ENCODE measurements at places on chromosomes 5 and 9.

- no peak for DNase-seq
These were observed 65.8 kb downstream of the RAD23B start for GRCh38 chr9:107348836-107349235.

DNA sequence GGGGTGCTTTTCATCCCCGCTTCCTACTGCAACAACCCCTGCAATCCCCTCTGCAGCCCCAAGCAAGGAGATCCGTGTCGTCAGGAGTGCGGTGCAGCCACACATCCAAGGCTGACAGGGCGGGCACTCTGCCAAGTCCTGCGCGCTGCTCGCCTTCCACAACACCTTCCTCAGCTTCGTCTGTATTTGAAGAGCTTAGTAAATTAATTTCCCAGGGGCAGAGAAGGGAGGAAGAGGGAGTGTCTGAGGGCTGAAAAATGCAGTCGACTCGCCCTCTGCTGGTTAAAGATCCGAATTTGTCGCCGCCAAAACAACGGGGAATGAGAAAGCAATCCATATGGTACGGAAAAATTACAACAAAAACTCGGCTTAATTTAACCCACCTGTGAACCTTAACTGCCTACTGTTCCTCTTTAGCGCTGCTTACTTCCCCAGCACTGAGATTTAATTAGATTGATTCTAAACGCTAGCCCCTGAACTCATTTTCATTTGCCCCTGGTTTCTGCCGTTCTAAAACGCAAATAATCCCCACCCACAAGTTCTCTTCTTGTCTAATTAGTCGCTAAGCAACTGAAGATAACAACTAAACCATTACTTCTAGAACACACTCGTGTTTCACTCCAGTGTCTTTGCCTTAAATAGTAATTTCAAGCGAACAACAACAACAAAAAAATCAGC lies 10.9 kb upstream of the PCDHB1 start:
- DNase-seq: no peak

GRCh38 chr5:132080595-132080994 lies 7.0 kb downstream of the CSF2 start:
- DNase-seq: no peak

- no peak for DNase-seq
These were observed 23.9 kb downstream of the LARP1 start for GRCh38 chr5:154779105-154779504.

DNA sequence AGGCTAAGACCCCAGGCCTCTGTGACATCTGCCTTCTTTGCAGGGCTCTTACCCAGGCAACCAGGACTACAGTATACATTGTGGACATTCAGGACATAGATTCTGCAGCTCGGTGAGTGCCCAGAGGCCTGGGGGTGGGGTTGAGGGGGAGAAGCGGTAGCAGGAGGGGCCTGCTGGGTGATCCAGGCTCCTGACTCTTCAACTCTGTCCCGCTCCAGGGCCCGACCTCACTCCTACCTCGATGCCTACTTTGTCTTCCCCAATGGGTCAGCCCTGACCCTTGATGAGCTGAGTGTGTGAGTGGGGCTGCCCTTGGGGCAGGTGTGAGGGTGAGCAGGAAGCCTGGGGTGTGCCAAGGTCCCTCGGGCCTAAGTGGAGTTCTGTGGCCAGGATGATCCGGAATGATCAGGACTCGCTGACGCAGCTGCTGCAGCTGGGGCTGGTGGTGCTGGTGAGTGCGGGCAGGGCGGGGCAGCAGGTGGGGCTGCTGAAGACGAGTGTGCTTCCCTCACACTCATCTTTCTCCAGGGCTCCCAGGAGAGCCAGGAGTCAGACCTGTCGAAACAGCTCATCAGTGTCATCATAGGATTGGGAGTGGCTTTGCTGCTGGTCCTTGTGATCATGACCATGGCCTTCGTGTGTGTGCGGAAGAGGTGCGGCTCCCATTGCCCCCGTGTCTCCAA lies 19.8 kb downstream of the GPRIN1 start:
- DNase-seq: no peak

- no peak for DNase-seq
These were observed 238.8 kb downstream of the DMAC1 start for GRCh38 chr9:7560669-7561305.

GRCh38 chr9:18479405-18479804 lies 5.5 kb downstream of the ADAMTSL1 start:
- no peak for DNase-seq

DNA sequence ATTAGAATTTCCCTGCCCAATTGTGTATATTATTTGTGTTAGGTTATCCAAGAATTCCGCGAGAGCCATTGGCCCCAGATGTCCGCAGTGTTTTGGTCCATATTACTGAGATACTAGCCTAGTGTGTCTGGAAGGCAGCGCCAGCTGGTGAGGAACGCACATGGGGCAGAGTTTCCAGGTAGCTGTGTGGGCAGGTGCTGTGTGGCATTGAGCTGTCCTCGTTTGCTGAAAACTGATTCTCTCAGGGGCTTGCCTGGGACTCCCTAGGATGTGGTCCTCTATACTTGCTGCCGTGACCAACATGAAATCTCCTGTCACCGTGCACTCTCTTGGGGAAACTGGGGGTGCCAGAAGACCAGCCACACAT lies 288.7 kb downstream of the FANCC start:
- DNase-seq: no peak

GRCh38 chr9:74940600-74940999 lies 12.1 kb downstream of the C9orf40 start:
- DNase-seq: no peak

- no peak for DNase-seq
These were observed 1.1 kb downstream of the IL4 start for GRCh38 chr5:132674671-132675506.

DNA sequence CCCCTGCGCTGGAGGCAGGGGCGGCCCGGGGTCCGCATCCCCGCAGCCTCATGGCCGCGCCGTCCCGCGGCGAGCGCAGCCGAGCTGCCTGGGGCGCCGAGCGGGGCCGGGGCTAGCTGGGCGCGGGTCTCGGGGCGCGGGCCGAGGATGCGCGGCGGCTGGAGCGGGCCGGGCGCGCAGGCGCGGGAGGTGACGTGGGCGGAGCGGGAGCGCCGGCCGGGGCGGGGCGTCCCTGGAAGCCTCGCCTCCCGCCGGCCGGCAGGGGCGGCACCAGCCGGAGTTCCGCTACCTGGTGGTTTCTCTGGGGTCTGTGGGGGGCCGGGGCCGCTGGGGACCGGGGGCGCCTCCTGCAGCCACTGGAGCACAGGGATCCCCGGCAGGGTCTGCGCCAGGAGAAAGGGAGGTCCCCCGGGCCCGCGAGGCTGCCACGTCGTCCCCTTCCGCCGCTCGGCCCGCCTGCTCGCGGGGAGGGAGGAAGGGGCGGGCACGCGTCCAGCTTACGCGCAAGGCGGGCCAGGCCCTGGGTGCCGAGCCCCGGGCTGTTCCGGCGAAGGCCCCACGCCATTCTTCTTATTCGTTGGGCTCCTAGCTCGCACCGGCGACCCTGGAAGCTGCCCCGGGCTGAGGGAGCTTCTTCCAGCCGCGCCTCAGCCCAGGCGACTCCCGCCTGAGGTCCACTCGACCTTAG lies at the start of gene LPCAT1:
Gene LPCAT1, minus strand, starts transcription at position 168 of the 688 bp plus-strand sequence. Its CDS starts 116 bp downstream, at position 52.
- DNase-seq: peak; percentile 68

GRCh38 chr9:116060631-116061030 lies 93.0 kb upstream of the PAPPA start:
- DNase-seq: no peak

DNA sequence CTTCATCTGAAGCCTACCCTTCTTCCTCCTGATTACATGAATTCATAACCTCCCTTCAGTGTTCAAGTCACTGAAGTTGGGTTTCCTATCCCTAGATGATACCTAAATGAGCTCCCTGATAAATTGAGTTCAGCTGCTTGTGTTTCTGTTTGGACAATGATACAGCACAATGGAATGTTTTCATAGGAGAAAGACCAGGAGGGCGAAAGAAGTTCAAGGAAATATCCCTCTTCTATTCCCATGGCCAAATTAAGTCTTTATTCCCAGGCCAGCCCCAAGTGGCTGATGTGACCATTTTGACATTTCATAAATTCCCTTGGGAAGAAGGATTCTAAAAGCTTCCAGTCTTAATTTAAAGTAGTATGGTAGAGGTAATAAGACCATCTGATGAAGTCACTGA lies 555.8 kb upstream of the CLINT1 start:
- no peak for DNase-seq

- DNase-seq: no peak
These were observed 576.9 kb downstream of the EBF1 start for GRCh38 chr5:158522776-158523175.

- DNase-seq: peak; percentile 15
These were observed 86.2 kb downstream of the PSAT1 start for GRCh38 chr9:78383130-78383529.

DNA sequence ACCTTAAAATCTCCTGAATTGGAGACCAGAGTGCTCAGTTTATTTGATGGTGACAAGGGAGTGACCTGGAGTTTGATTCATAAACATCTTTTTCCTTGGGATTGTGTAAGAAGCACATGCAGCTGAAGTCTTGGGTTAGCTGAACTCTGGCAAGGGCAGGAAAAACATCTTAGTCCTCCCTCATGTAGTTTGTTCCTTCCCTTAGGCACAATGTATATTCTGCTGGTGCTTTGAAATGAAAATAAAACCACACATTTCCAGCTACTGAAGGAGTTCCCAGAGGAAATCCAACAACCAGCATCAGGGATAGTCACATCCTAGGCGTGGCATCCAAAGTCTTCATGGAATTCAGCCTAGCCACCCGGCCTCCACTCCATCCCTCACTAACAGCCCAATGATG lies 95.2 kb upstream of the PAPPA start:
- DNase-seq: no peak

DNA sequence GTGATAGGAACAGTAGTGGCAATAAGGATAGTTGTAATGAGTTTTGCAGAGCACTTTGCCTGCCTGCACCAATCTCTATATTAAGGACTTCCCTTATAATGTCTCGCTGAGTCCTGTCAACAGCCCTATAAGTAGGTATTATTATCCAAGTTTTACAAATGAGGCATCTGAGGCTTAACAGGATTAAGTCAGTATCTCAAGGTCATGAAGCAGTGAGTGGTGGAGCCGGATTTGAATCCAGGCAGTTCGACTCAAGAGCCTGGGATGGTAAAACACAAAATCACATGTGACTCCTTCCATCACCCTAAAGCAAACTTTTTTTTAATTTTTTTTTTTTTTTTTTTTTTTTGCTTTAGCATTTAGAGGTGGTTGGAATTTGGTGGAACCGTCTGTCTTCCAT lies 59.0 kb upstream of the RARS1 start:
- no peak for DNase-seq

DNA sequence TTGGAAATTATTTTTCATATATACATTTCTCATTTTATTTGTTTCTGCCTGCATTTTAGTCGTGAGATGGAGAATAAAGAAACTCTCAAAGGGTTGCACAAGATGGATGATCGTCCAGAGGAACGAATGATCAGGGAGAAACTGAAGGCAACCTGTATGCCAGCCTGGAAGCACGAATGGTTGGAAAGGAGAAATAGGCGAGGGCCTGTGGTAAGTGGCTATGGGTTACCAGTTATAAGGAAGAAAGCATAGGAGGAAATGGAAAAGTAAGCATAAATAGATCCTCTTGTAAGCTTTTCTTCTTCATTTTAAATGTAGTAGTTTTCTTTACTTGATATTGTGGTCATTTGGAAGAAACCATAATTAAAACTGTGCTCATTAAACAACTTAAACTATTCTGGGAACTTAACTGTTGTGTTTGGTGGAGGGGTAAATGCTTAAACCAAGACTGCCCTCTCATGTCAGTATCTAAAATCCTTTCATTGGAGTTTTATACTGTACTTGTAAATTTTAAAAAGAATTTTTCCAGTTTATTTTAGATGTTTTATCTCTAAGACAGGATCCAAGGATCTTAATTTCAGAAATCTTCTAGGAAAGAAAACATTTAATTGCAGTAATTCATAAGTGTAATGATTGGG lies 41.3 kb downstream of the MAP3K1 start:
- DNase-seq: no peak

GRCh38 chr5:74432216-74432615 lies 208.3 kb downstream of the ENC1 start:
- DNase-seq: no peak

GRCh38 chr5:72498284-72498683 lies 8.9 kb downstream of the ZNF366 start:
- no peak for DNase-seq

DNA sequence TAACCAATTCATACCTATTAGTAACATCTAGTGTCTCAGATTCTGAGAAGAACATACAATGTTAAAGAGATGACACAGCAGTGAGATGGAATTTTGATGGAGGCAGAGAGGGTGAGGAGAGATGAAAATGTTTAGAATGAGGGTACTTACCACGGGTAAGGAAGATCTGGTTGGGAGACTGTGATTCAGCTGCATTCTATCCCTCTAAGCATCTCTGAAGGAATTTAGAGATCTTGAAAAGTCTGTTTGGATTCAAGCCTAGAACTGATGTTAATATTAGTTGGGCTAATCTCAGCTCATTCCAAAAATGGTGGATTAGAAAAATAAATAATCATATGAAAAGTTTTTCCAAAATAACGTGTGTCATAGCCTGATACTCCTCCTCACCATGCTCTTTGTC lies 191.5 kb upstream of the CLINT1 start:
- no peak for DNase-seq

DNA sequence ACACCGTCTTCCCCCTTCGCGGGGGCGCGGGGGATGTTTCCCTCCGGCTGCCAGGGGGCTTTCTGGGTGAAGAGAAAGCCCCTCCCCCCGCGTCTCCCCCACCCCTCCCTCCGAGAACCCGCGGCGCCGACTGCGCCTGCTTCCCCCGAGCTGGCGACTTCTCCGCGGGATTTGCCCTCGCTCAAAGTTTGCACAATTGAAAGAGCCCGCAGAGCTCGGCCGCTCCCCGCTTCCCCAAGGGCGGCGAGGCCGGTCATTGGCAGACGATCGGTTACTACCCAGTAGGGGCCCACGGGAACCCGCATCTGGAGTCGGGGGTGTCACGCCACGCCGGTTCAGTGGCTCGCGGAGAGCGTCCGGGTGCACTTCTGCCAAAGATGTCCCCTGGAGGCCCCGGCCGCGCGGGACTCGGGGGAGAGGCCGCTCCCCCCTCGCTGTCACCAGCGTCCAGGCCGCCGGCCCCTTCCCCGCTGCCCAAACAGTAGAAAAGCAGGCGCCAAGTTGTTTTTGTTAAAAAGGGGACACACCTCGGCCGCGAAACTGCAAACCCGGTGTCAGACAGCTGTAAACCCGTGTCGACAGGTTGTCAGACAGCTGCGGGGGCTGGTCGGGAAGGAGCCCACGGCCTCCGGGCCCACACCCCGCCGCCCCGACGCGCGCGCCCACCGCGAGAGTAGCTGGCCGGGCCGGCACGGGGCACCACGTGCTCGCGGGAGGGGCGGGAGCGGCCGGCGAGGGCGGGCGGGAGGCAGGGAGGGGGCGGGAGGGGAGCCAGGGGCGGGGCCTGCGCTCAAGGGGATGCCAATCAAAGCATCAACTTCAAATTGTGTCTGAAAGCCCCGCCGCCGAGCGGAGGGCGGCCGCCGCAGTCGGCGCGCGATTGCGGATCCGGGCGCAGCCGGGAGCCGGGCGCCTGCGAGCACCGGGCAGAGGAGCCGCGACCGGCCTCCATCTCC lies at the start of gene IRX1:
Gene IRX1, plus strand, starts transcription at position 827 of the 956 bp plus-strand sequence. CDS start 274 bp downstream, outside the sequence.
- DNase-seq: no peak

GRCh38 chr9:114299286-114300152 lies 23.4 kb upstream of the ORM1 start:
- no peak for DNase-seq

GRCh38 chr5:168989731-168990505 lies 311.0 kb downstream of the SLIT3 start:
- DNase-seq: no peak

GRCh38 chr9:132169672-132170392 lies 8.0 kb downstream of the NTNG2 start:
- peak; percentile 72 for DNase-seq

- DNase-seq: no peak
These were observed 122.0 kb downstream of the GDNF start for GRCh38 chr5:37717613-37718431.

Measured in HL-60 (cell line).